ENCODE measurements at places on chromosomes 2 and 18.

GRCh38 chr2:172734711-172735581 is 699 bp upstream of the RAPGEF4 start:
- no peak for DNase-seq

DNA sequence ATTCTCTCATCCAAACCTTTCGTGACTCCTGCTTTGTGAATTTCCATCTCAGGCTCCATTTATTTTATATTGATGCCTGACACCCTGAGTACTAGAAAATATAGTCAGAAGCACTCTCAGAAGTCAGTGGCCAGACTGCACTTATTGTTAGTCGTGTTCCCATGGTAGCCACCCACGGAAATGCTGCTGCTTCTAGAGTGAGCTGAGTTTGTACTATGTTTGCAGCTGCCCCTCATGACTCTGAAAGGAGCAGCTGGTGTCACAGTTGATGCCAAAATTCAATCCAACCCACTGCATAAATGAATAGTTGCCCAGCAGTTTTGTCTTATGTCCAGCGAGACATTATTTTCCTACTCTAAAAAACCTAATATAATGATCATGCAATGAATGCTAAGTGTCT is 265.2 kb upstream of the SPHKAP start:
- no peak for DNase-seq

GRCh38 chr18:31105733-31106132 is 3.5 kb upstream of the DSC2 start:
- no peak for DNase-seq

GRCh38 chr2:127950264-127950663 is 64.5 kb upstream of the AMMECR1L start:
- no peak for DNase-seq

DNA sequence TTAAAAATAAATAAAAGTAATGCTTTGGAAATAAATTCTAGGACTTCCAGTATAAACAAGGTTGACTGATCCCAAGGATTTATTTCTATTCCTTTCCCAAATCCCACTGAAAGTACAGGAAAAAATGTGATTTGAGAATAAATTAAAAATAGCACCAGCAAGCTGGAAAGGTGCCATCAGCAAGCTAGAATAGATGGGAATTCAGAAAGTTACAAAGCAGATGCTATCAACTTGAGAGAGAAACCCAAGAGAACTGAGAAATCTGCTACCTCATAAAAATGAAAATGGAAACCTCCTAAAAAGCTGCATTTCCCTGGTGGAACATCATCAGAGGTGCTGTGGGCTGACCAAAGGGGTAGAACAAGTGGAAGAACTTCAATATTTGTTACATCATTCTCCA is 148.6 kb upstream of the KCNJ3 start:
- no peak for DNase-seq

DNA sequence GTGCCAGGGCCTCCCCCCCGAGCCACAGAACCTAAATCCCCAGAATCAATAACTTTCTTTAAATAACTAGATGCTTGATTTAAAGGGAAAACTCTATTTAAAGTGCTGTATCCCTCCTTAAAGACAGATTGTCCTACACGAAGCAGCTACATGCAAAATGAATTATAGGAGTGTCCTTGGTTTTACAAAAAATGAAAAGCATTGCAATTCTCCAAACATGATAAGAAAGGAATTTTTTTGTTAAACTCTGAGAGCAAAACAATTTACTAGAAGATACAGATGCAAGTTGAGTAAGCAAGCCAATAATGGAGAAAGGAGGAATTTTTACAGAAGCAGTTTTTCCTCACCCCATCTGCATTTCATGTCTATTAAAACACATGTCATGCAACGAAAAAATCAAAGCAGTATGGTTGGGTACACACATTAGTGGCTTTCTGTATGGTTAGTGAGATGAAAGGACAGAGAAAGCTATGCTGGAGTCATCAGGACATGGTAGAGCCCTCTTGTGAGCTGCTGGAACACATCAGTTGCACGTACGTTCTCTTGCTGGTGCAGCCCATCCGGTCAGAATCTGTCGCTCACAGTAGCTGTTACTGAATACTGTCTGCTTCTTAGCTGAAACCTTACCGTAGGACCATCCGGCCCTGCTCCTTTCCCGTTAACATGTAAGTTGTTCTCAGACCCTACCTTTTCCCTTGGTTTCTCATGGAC is 25.9 kb upstream of the STEAP3 start:
- DNase-seq = no peak

- DNase-seq = no peak
Measured at GRCh38 chr2:200449149-200449548, 60.7 kb downstream of the KCTD18 start.

DNA sequence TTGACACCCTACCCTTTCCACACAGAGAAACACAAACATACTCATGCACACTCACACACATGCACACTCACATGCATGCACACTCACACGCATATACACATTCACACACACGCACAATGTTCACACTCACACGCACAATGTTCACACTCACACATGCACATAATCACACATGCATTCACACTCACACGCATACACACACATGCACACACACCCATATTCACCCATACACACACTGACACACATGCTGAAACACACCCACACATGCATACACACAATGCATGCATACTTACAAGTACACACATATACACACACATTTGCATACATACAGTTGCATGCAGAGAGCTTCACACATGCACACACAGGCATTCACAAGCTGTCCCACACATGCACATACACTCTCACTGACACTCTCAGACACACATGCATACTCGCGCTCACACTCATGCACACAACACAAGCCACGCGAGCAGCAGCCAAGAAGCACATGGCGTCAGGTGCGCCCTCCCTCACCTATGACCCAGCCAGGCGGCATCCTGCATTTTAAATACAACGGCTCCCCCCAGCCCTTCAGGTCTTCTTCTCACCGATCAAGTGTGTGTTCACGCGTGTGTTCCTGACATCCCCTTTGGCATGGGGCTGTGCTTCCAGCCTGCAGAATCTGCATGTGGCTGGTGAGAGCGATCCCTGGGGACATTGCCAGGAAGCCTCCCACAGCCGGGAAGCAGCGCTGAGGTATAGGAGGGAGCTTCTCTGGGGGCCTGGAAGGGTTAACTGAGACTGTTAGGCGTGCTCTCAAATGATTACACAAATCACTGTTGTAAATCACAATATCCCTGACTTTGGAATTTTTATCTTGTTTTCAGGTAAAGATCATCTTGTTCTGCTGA is 195.1 kb downstream of the RTP5 start:
- DNase-seq = no peak

DNA sequence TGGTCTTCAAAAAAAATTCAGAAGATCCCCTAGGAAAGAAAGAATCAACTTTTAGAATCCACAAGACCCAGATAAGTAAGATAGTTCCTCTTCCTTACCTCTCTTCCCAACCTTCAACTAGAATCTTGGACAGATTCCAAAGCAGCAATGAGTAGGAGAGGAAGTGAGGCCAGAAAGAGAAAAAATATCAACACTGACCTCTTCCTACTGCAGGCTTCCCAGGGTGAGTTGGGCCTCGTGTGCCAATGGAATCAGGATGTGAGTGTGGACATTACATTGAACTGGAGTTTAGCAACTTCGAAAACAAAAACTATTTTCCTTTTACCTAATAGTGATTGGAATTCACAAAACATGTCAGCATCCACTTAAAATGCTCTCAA is 102.5 kb upstream of the PIEZO2 start:
- DNase-seq = no peak
